HEK293T (cell line): ENCODE measurements at places on chromosomes 1 and 21.
A peak's percentile ranks its signal among the peaks of the same experiment; 100 is the strongest.

DNA sequence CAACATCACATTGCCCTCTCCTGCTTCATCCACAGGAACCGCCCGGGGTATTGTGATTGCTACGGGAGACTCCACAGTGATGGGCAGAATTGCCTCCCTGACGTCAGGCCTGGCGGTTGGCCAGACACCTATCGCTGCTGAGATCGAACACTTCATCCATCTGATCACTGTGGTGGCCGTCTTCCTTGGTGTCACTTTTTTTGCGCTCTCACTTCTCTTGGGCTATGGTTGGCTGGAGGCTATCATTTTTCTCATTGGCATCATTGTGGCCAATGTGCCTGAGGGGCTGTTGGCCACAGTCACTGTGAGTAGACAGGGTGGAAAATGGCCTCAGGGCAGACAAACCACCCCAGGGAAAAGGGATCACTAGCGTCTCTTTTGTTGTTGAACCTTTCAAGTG is 12.7 kb downstream of the ATP1A4 start:
- DNase-seq, result no peak

DNA sequence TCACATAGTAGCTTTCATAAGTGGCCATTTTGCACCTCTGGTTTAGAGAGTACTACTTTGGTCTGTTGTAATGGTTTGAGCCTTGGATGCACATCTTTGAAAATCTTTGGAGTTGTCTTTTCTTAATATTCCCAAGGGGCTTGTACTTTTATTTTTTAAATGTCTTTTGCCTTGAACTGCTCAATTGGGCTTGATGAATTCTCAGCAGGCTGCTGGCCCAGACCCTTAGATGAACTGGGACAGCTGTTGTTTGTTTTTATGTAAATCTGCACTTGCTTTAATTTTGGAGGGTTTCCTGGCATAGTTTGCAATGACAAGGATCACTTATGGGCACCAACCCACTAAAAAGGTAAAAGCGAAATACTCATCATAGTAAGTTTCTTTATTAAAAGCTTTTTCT is 24.9 kb downstream of the NGF start:
- no peak for DNase-seq

- no peak for DNase-seq
Measured at GRCh38 chr1:244327533-244327932, 124.2 kb downstream of the ADSS2 start.

DNA sequence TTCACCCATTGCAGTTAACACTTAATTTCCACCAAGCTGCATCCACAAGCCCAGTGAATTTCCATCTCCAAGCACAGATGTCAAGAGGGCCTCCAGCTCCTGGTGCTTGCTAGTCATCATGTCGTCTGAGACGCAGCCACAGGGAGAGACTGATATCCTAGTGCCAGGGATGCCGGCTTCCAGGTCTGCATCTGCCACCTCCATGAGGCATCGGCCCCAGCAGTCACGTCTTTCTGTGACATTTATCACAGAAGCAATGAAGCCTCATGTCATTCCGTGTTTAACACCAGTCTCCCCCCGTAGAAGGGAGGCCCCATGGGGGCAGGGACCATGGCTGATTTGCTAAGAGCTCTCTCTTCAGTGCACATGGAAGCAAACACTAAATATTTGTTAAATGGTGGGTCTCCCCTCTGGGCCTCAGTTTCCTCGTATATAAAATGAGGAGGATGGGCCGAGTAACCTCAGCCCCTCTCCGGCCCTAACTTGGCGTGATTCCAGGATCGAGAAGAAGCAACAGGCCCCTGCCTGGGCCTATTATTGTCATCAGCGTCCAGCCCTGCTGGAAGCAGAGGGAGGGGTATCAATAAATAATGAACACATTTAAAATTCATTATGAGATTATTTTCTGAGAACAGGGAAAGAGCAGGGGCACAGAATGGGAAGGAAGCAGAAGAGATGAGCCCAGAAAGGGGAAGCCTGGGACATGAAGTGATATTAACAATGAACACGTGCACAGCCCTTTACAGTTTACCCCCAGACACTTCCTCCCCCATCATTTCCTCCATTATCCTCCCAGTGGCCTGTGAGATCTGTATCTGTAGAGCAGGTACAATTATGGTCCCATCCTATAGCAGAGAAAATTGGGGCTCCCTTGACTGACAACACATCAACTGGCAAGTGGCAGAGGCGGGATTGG is 837 bp upstream of the C1QB start:
- DNase-seq, result no peak

DNA sequence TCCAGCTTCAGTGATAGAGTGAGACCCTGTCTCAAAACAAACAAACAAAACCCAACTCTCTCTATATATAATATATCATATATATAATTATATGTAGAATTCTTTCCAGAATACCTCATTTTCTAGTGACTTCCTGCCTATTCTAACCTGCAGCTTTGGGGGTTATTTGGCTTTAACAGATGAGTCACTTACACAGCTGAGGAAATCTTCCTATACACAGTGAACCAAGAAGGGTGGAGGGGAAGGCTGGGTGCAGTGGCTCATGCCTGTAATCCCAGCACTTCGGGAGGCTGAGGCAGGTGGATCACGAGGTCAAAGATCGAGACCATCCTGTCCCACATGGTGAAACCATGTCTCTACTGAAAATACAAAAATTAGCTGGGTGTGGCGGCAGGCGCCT is 9.2 kb downstream of the RAB29 start:
- no peak for DNase-seq

- DNase-seq, result no peak
Measured at GRCh38 chr1:59414406-59415133, 117.7 kb downstream of the FGGY start.

- DNase-seq, result peak; percentile 16
Measured at GRCh38 chr1:8424539-8425116, 106.7 kb downstream of the SLC45A1 start.

GRCh38 chr1:61241411-61241838 is 159.1 kb downstream of the NFIA start:
- DNase-seq, result no peak

GRCh38 chr1:79704067-79704466 is 697.5 kb upstream of the ADGRL4 start:
- no peak for DNase-seq

- no peak for DNase-seq
Measured at GRCh38 chr1:39044762-39045161, 18.6 kb downstream of the NDUFS5 start.

DNA sequence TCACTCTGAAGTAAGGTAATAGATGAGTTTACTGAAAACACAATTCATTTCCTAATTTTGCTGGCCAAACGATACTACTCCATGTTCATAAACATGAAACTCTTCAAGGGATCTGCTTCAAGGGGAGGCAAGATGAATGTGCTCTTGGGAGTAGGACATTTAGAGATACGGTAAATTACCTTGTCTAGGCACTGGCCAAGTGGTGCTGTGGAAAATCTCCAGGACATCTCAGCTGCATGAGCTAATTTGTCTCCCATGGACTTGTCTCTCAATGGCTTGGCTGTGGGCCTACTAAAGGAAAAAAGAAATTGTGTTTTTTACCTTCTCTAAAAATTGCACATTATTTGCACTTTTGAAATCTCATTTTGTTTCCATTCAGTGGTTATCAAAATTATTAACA is 780.6 kb downstream of the LTN1 start:
- DNase-seq, result no peak

- DNase-seq, result no peak
Measured at GRCh38 chr1:8002329-8002910, 23.7 kb downstream of the ERRFI1 start.

GRCh38 chr1:43073490-43074230 is 98.4 kb downstream of the EBNA1BP2 start:
- DNase-seq, result peak; percentile 73

- DNase-seq, result peak; percentile 18
Measured at GRCh38 chr1:81954534-81955020, 153.8 kb downstream of the ADGRL2 start.

DNA sequence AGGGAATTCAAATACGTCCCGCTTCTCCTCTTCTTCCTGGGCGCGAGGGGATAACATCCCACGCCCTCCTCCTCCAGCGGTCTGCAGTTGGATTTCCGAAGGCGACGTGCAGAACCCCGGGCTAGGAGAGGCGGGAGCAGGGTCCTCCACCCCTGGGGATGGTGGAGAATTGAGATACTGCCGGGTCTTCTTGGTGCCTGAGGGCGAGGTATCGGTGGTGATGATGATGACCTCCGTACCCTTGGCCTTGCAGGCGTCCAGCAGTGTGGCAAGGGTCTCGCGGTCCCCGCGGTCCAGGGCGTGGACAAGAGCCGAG is 3.2 kb upstream of the LIX1L start:
- DNase-seq, result no peak

- DNase-seq, result no peak
Measured at GRCh38 chr1:207873055-207873890, 37.7 kb downstream of the CD34 start.

DNA sequence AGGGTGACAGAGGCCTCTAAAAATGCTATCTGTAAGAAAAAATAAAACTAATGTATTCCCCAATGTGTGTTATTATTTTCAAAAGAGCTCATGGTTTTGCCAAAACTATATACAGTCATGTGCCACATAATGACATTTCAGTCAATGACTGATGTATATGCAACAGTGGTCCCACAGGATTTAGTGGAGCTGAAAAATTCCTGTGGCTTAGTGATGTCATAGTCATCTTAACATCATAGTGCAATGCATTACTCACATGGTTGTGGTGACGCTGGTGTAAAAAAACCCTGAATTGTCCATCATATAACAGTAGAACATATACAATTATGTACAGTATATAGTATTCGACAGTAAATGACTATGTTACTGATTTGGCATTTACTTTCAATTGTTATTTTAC is 172.4 kb downstream of the CACNA1E start:
- DNase-seq, result no peak

- DNase-seq, result no peak
Measured at GRCh38 chr1:239155466-239156091, 230.8 kb upstream of the CHRM3 start.

DNA sequence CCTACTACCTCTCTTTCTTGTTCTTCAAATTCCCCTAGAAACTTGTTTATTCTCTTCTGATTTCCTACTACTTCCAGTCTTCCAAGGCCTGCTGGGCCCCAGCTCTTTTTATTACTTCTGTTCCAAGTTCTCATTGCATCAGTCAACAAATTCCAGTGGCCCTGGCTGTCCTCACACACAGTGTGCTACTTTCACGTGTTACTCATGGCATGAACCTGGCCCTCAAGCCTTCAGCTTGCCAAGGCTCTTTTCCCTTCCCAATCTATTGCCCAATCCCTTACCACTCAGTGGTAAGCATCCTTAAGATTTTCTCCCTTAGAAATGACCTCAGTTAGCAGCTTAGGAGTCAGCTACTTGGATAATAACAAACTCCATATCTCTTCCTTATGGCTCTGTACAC is 613.5 kb downstream of the LMO4 start:
- DNase-seq, result no peak
